Stimulated activated CD4-positive, alpha-beta T cell treated with anti-CD3 and anti-CD28 coated beads, Interleukin-15, amount 100 ng/mL, for 48 hours (primary cell): ENCODE measurements at places on chromosomes 7 and 10.

DNA sequence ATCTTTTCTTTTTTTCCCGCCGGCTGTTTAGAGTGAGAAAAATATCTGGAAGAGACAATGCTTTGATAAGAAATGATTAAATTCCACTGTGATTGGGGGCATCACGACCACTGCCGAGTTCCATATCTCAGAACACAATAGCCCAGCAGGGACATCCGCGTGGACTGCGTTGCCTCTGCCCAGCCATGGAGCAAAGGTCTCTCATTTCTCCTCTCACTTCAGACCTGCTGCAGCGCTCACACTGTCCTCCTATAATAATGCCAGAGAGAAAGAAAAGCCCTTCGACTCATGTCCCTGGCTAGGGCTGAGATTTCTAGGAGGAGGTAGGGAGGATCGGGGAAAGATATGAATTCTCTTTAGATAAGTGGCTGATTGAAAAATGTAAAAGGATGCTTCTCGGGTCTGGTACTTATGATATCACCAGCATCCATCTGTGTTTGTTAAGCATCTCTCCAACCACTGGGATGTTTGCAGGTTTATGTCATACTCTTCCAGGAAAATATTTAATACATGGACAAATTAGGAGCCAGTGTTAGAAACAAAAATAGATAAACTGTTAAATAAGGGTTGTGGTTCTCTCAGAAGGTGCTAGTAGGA is 472.9 kb upstream of the AKR1E2 start:
- no peak for DNase-seq

DNA sequence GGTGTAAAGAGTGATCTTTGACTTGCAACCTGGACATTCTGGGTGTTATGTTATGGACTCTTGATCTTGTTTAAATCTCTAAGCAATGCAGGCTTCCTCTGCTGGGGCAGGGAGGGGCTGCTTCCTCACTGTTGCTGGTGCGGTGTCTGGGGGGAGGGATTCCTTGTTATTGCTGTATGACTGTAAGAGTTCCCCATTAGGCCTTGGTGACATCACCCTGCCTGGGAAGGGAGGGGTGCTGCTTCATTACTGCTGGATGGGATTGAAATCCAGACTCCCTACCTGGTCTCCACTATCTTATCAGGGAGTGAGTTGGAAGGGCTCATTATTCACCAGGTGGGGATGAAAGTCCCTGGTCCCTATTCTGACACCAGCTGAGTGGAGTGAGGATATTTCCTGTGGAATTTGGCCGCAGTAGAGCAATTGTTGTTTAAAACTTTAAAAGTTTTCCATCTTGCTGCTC is 8.8 kb downstream of the OGDH start:
- DNase-seq = no peak

DNA sequence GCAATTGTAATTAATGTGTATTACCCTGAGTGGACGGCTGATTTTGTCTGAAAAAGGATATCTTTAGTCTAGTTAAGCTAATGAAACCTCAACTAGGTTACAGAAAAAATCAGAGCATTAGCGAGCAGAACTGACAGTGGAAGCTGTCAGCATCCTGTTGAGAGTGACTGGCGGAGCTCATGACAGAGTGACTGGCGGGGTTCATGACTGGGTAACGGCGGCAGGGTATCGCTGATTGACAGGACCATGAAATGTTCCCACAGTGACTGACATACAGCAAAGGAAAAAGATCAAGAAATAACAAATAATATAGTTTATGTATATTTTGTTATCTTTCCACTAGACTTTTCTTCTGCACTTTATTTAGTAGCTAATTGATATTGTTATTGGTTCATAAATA is 202.5 kb upstream of the AGK start:
- no peak for DNase-seq

DNA sequence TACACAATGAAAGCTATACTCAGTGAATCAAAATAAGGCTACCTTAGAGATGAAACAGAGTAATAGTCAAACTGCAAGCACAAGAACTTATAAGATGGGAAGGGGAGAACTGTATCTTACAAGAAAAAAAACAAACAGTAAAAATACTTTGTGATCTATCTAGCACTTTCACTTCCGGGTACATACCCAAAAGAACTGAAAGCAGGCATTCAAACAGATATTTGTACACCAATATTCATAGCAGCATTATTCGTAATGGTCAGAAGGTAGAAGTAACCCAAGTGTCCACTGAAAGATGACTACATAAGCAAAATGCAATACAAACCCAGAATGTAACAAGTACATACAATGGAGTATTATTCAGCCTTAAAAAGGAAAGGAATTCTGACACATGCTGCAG is 18.0 kb downstream of the FAM204A start:
- DNase-seq = no peak
